LNCaP clone FGC (cell line): ENCODE measurements at places on chromosomes 2 and 18.

DNA sequence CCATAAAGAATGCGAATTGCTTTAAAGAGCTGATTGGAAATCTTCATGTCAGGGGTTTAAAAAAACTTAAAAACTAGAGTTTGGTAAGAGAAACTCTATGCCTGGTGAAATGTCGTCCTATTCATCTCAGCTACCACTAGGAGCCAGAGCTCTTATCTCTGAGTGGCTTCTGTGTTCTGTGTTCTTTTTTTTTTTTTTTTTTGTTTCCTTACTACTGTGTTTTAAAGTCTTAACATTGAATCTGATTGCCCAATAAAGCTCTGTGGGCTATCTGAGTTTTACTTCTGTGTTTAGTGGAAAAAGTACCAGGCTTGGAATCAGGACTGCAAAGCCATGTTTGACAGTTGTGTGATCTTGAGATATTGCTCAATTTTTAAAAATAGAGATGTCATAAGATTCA lies 494.8 kb downstream of the RIT2 start:
- no peak for DNase-seq

- DNase-seq = no peak
Observed at GRCh38 chr2:156574112-156574511, 137.9 kb downstream of the GPD2 start.

GRCh38 chr2:86309966-86310365 lies 27.5 kb downstream of the REEP1 start:
- no peak for DNase-seq

GRCh38 chr2:213232649-213233437 lies 51.4 kb upstream of the SPAG16 start:
- DNase-seq = no peak

DNA sequence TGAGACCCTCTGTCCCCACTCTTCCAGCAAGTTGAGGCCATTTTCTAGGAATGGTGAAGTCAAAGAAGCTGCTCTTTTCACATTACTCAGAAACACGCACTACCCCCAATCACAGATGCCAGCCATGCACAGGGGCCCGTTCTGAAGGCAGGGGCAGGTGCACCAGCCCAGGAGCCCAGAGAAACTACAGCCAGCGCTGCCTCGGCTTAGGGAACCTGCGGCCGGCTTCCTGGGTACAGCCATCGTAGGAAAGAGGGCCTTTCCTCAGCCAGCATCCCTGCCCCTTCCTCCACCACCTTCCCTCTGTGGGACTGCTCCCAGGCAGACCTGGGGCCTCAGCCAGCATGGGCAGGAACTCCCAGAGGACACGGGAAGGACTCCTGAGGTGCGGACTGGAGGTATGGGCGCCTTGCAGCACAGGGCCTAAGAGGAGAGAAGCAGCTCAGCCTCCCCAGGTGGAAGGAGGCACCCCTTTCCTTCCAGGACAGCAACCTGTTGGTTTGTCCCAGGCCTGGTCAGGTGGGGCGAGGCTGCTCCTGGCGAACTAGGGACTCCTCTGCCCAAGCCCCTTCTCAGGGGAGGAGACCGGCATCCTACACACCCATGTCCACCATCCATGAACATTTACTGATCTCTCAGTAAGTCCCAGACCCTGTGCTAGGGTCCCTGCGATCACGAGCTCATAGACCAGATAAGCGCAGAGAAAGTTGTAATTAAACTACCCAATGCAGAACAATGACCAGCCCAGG lies 99.0 kb upstream of the ID2 start:
- DNase-seq = no peak
